ENCODE measurements at places on chromosomes 1 and 21.
A peak's percentile ranks its signal among the peaks of the same experiment; 100 is the strongest.

- no peak for DNase-seq
Observed at GRCh38 chr1:228169345-228169744, 3.7 kb downstream of the IBA57 start.

DNA sequence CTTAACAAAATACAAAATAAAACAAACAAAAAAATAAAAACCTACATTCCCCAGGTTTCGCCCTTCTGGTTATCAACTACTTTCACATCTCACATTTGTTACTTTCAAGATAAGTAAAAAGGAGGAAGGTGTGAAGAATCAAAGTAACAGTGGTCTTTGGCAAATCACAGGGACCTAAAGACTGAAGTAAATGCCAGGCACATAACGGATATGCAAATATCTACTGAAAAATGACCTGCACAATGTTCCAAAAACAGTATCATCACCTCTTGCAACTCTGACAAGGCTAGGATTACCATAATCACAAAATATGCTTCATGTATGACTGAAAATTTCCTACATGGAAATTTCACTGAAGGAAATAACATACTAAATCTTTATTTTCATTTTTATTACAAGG is 29.3 kb downstream of the COP1 start:
- DNase-seq = no peak

- no peak for DNase-seq
Observed at GRCh38 chr1:23667411-23667810, 24.2 kb upstream of the RPL11 start.

- no peak for DNase-seq
Observed at GRCh38 chr21:28734522-28735175, 258.0 kb downstream of the LTN1 start.

GRCh38 chr1:47340227-47340626 is 6.6 kb downstream of the CMPK1 start:
- no peak for DNase-seq

DNA sequence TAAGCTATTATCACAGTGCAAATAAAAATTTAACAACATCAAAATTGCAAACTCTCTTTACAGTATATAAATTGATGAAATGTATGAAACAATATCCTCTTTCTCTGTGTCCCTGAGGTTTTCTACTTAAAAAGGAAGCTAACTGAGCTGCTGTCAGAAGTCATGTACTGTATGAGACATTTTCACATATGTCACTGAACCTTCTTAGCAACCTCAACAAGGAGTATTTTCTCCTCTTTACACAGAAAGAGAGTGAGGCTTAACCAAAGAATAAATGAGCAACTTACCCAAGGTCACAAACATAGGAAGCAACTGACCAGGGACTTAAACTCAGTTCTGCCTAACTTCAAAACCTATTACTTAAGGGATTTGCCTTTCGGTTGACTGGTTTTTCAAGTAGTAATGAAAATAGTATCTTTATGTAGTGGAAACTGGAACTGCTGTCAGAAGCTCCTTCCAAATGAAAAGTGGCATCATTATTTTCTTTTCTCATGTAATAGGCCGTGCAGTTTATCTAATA is 288.9 kb downstream of the LRRIQ3 start:
- no peak for DNase-seq

GRCh38 chr1:187146388-187146787 is 317.6 kb downstream of the PLA2G4A start:
- no peak for DNase-seq

DNA sequence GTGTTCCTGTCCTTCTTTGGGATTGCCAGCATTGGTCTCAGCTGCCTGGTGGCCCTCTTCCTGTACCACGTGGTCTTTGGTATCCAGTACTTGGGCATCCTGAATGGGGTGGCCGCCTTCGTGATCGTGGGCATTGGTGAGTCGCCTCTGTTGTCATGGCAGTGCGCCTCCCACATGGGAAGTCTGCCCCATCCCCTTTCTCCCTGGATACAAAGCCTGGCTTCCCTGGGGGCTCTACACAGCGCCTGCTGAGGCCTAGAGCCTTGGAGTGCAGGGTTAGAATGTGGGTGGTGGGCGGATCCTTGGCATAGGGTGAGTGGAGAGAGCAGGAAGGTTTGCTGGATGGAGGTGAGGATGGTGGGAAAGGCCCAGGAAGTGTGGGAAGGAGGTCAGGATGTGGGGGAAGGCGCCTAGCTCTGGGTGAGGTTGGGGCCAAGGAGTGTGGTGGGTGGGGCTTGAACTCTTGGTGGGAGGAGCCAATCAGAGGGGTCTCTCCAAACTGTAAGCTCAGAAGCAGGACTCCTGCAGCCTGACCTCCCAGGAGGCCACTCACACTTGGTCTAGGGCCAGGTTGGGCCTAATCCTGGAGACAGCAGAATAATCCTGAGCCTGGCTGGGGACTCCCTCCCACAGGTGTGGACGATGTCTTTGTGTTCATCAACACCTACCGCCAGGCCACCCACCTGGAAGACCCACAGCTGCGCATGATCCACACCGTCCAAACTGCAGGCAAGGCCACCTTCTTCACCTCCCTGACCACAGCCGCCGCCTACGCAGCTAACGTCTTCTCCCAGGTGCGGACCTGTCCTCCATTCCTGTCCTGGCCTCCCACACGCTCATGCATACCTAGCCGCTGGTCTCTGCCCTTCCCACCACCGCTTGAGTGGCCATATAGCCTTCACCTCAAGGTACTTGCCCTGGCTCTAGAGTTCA is 36.7 kb downstream of the DISP3 start:
- DNase-seq = no peak

GRCh38 chr1:50877641-50878040 is 82.4 kb downstream of the FAF1 start:
- no peak for DNase-seq

- DNase-seq = no peak
Observed at GRCh38 chr1:15756143-15757015, 2.2 kb upstream of the FBLIM1 start.

GRCh38 chr1:28885472-28885877 is 28.9 kb upstream of the EPB41 start:
- DNase-seq = no peak

DNA sequence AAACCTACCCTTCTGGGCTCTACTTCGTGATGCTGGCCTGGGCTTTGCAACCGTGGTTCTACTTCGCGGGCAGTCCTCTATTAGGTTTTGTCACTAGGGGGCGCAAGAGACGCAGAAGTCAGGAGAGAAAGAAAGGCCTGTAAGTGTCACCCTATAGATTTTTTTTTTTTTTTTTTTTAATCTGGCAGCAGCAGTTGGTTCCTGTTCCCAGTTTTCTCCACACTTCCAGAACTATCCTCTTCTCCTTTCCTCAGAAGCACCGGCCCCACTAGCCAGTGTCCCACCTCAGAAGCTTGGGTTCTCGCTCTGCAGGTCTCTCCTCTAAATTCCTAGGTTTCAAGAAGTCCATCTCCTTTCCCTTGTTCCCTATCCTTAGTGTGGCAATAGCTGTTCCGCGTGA is 9.1 kb upstream of the LCE2D start:
- DNase-seq = peak; percentile 52

DNA sequence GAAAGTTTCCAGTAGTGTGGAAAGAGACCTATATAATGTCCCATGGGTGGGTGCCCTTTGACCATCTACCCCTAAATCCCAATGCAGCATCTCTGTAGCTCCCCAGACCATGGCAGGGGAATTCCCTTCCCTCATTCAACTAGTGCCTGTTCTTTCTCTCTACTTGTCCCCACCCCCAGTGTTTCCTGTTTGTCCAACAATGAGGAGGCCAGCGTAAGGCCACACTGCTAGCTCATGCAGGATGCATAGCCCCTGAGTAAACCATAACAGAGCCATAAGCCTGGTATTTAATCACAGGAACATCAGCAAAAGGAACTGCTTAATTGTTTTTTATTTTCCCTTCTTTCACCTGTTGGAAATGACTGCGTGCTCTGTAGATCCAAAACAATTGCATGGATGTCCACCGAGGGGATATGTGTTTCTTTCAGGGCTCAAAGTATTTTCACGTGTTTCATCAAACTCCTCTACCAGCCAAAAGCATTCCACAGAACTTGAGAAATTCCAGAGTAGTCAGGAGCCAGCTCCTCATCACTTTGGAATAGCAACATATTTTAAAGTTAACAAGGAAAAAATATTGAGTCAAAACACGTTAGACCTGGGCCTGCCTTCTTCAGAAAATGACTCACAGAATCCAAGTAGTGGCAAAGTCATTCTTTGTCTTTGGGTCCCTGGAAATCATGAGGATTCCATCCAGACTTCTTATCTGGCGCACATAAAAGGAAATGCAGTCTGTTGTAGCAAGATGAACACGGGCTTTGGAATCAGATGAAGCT is 162.5 kb upstream of the SGIP1 start:
- DNase-seq = no peak

- DNase-seq = no peak
Observed at GRCh38 chr1:240435996-240436566, 175.9 kb downstream of the GREM2 start.

DNA sequence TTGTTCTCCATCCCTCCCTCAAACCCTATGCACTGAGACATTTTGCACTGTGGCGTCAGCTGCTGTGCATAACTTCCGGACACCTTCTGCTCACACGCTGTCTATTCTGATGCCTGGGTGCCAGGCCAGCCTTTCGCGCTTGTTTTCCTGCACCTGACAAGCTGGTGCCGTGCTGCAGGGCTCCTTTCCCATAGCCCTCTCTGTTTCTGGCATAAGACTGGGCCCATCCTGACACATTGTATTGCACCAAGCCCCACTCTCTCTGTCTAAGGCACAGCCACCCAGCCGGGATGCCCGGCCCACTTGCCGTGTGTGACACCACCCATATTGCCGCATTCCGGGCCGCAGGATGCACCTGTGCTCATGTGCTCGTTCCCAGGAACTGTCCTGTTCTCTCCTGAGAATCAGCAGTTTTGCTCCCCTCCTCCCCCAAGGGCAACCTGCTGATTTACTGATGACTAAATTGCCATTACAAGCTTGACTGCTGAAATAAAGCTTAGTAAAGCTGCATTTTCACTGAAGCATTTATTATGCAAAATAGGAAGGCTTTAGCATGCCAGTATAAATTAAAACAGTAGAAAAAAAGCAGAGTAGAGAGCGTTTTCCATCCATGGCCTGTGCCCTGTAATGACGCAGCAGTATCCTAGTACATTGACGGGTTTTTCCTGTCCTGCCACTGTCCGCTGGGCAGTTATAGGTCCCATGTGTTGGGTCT is 88.0 kb downstream of the CD247 start:
- DNase-seq = no peak

DNA sequence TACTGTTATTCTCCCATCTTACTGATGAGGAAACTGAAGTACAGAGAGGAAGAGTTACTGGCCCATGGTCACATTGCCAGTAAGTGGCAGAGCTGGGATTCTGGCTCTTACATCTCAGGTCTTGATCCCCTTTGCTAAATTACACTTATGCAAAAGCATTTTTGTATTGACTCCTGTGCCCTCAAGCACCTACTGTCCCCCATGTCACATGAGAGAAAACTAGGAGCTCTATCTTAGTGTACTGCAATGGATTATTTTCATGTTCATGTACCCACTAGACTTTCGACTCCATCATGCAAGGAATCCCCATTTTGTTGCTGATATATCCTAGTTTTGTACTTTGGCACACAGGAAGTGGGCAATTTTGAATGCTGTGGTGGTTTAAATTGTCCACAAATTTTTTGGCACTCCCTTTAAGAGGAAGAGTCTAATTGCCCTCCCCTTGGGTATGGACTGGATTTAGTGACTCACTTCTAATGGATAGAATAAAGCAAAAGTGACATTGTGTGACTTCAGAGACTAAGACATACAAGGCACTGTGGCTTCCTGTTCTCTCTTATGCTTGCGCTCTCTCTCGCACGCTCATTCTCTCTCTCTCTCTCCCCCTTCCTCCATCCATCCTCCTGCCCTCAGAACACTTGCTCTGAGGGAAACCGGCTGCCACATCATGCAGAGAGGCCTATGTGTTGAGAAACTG is 43.5 kb upstream of the JAK1 start:
- no peak for DNase-seq

DNA sequence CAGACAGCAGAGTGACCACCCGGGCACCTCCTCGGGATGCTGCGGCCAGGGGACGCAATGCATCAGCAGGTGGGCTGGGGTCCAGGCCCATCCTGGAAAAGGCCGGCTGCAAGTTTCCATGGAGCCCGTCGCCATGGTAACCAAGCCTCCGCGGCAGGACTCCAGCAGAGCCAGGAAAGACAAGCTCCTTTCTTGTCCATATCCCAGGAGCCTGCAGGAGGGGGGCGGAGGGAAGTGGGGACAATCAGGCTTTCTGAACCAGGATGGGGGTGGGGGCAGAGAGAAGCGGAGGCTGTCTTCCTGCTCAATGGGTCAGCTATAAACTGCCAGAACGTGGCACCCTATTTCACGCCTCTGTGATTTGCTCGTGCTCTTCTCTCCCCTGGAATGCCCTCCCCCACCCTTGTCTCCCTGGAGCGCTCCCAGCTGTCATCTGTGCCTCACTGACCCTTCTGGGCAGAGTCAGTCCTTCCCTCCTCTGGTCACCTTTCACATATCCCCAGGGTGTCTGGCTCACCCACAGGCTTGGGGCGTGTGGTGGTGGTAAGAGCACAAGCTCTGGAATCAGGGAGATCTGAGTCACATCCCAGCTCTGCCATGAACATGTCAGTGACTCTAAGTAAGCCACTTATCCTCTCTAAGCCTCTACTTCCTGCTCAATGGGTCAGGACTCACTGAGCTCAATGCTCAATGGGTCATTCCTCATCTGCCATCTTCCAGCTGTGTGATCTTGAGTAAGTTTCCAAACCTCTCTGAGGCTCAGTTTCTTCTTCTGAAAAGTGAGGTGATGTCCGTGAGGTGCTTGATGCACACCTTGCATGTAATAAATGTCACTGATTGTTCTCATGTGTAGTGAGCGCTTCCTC is 58.9 kb upstream of the LAPTM5 start:
- DNase-seq = peak; percentile 95

GRCh38 chr1:20180129-20180843 is 5.6 kb upstream of the UBXN10 start:
- no peak for DNase-seq

DNA sequence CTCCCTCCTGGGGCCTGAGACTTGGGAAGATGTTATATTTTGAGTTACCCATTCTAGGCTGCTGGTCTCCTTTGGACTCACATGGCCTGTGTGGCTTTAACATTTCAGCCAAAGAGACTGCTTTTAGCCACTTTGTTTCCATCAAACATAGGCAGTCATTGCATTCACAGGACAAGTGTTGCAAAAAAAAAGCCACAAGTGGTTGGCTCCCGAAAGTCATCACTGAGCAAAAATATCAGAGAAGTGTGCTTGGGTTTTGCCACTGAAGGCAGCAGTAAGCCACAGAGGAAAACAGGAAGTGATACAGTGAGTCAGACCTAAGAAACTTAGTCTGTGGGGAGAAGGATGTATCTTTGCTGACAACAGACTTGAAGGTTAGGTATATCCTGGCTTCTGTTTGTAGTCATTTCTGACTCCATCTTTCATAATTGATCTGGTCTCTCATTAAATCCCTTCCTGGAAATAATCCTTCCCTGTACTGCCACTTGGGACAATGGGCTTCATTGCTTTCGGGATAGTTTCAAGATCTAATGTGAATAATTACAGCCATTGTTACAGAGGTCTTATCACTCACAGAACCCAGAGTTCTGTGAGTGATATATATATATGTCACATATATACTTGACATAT is 80.9 kb downstream of the COLGALT2 start:
- no peak for DNase-seq

- DNase-seq = no peak
Observed at GRCh38 chr1:236107121-236107907, 35.0 kb upstream of the GPR137B start.

Data from head of caudate nucleus (tissue), 42 donors.